Activated CD8-positive, alpha-beta memory T cell treated with anti-CD3 and anti-CD28 coated beads, Interleukin-2, amount 50 U/mL, for 4 hours (primary cell): ENCODE measurements at places on chromosomes 6 and 20.
A peak's percentile ranks its signal among the peaks of the same experiment; 100 is the strongest.

DNA sequence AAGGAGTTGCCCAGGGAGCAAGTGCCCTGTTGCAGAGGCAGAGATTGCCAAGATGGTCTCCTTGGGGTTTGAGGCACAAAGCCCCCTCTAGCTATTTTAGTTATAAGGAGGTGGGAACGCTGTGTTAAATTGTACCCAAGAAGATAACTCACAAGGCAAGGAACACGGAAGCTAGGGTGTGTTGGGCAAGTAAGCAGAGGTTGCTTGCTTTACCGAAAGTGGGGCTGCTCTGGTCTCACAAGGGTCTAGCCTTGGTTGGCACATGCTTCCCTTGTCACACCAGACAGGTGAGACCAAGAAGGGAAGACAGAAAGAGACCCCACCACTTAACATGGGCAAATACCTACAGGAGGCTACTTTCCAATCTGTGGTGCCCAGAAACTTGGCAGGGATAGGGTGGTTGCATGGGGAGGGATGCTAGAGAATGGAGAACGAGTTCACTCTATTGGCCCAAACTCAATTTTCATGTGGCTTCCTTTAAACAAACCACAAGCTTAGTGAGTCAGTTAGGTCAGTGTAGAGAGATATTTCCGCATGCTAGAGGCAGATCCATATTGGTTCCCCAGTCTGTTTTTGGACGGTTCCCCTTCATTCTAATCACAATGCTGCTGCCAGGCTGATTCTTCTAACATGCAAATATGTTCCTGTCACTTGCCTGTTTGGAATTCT lies 42.4 kb downstream of the PLAGL1 start:
- DNase-seq = no peak

DNA sequence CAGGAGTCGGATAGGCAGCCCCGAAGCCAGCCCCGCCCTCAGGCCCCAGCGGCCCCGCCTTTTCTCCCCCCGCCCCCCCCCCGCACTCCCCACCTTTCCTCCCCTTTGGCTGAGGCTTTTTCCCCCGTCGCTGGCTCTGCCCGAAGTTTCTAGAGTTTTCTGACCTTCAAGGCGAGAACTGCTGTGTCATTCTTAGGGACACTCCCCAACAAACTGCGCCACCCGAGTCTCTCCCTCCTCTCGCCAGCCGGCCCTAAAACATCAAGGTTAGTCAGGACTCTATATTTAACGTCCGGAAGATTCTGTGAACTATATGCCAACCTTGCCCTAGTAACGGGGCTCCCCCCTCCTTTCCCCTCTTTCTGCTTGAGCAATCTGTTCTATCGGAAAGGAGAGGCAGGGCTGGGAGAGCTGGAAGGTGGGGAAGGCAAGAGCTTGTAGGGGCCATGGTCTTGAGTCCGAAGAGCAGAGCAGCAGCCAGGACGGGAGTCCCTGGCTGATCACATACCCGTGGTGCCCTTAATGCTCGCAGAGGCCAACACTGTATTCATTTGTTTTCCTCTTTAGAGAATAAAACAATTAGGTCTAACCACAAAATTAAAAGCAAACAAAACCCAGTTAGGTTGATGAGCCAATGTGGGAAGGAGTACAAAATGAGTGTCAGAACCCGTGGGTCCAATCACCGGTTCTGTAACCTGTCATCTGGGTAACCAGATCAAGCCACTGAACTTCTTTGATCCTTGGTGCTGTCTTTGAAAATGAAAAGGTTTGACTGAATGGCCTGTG lies 5.3 kb upstream of the HSPA1B start:
- DNase-seq = peak; percentile 53

- no peak for DNase-seq
Observed at GRCh38 chr6:166757232-166758135, 130.4 kb upstream of the RPS6KA2 start.

DNA sequence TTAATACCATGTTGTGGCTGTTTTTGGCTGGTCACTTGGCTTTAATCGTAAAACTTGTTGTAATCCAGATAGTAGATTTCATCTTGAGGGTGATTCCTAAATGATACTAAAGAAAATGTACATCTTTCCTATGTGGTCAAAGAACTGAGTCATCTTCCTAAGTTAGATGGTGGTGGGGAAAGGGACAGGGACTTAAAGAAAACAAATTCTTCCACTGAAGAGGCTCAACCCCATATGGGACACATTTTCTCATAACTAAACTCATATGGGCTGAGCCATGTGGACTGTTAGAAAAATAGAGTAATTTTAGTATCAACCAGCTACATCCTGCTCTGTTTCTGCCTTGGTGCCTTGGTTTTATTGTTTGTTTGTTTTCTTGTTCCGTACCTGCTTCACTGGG lies 155.8 kb downstream of the TSHZ2 start:
- DNase-seq = no peak

DNA sequence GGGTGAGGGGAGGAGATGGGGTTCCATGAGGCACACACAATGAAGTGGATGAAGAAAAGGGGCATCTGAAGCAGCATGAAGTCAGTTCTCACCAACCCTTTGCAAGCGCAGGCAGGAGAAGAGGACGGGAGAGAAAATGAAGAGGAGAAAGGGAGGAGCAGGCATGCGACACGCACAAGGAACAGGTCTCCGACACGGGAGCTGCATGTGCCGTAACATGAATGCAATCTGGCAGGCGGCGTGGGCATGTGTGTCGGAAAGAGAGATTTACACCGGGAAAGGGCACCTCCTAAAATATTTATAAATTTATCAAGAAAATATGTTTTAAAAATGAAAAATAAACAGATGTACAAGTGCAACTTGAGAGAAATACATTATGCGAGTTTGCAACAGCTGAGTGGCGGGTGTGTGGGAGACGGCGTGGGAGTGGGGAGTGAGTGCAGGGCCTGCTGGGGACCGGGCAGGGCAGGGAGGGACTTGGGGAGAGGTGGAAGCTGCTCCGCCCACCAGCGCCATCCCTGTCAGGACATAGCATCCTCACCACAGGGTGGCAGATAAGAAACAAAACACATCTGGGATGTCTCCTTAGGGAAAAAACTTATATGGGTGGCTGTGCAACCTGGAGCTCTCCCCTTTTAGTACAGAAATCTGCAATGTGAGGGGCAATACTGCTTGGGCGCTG lies 40.6 kb downstream of the GJA10 start:
- no peak for DNase-seq

- no peak for DNase-seq
Observed at GRCh38 chr6:12545619-12546409, 170.8 kb upstream of the PHACTR1 start.

- no peak for DNase-seq
Observed at GRCh38 chr6:53616450-53617357, 48.9 kb downstream of the KLHL31 start.

DNA sequence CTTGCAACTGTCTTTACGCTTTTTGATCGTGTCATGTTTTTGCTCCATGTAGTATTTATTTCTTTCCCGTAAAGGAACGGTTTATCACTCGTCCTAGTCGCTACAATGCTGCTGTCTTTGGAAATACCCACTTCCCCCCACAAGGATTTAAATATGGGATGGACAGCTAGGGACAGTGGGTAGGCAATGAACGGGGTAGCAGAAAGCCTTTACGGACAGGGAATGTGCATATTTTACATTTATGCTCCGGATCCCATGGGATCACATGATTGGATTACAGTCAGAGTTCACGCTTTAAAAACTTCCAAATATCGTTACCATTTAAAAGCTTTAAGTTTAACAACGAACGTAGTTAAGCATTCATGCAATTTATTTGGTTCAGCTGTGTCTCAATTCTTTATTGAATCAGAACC lies 1.2 kb downstream of the HIVEP1 start:
- no peak for DNase-seq

- no peak for DNase-seq
Observed at GRCh38 chr6:132365281-132365907, 35.9 kb downstream of the MOXD1 start.

DNA sequence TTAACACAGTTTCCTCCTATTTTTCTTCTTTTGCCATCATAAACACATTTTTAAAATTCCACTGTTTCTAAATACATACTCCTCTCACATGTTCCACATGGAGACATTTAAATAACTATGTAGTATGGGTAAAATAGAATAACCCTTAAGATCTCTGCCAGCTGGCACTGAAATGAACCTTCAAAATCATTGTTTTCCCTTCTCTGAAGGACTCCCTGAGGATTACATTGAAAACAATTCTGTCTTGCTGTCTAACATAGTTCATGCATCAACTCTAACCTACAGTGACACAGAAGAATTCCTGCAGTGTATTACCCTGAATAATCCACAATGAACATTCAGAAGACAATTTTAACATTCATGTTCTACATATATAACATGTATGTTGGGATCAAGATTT lies 1361.8 kb upstream of the CITED2 start:
- DNase-seq = no peak

- no peak for DNase-seq
Observed at GRCh38 chr6:12504325-12504966, 212.1 kb upstream of the PHACTR1 start.

DNA sequence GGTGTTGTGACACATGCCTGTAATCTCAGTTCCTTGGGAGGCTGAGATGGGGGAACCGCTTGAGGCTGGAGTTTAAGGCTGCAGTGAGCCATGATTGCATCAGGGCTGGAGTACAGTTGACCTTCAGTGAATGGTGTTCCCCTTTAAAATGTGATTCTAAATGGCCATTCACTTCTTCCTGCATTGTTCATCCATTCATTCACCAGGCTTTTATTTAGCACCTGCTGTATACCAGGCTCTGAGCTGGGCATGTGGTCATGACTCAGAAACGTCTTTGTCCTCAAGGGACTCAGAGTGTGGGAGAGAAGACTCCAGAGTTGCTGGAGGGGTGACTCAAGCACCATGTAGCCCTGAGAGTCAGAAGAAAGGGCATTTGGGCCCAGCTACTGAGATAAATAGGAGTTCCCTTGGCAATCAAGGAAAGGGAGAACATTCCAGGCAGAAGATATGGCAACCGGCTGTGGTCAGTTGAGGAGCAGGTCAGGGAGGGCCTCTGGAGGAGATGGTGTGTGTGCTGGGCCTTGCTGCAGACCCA lies 101.1 kb downstream of the DLGAP4 start:
- no peak for DNase-seq

- no peak for DNase-seq
Observed at GRCh38 chr6:107140581-107140980, 25.3 kb upstream of the BEND3 start.

GRCh38 chr6:55174211-55175026 lies at the start of gene HCRTR2:
HCRTR2 (plus strand) TSS chr6:55174515; CDS start chr6:55174588, 73 bp downstream.
- DNase-seq = no peak

DNA sequence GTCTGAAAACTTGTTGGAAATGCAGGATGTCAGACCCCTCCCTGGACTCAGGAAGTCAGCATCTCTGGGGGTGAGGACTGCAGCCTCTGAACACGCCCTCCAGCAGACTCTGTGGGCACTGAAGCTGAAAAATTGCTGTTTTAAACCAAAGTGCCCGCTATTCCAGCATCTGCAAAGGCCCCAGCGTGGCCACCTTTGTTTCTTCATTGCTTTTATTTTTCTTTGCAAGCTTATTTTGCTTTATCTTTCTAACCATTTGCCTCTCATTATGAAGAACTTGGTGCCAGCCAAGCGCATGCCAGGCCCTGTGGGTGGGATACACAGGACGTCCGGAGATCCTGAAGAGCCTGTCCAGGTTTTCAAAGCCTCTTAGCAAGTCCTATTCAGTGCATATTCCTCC lies 203.9 kb upstream of the CST7 start:
- no peak for DNase-seq

- DNase-seq = no peak
Observed at GRCh38 chr20:10270630-10271029, 52.0 kb downstream of the SNAP25 start.

- DNase-seq = no peak
Observed at GRCh38 chr6:122033564-122034181, 365.8 kb upstream of the HSF2 start.

DNA sequence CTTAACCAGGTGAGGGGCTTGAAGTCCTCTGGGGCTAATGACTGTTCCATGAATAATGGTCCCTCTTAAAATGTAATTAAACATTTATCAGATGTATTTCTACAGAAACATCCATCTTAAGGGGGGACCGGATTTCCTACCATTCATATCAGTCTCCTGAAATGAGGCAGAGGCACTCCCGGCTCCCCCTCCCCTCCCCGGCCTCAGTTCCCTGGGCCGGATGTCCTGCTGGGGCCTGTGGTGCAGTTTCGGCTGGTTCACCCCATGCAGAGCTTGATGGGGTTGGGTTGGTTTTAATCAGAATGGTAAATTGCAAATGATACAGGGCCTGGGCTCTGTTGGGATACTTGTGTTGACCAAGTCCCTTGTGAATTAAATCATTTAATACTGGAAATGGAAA lies 349.4 kb downstream of the PREX1 start:
- no peak for DNase-seq

DNA sequence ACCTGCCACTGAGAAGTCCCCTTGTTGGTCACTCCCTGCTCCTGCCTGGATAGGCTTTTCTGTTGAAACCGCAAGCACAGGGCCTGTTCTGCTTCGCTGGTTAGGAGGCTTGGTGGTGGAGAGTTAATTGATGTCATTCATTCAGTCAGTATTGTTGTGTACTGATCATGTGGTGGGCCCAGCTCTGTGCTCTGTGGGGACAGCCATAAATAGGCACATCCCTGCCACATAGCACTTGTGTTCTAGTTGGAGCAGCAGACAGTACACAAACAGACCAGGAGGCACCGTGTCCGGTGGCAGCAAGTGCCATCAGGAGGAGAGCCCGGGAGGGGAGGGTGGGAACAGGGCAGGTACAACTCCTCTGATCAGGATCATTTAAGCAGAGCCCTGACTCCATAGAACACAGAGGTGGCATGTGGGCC lies 155.2 kb upstream of the INSM1 start:
- DNase-seq = no peak

GRCh38 chr6:156634951-156635371 lies 142.2 kb upstream of the ARID1B start:
- no peak for DNase-seq

GRCh38 chr20:10129749-10130148 lies 88.9 kb upstream of the SNAP25 start:
- DNase-seq = no peak

- no peak for DNase-seq
Observed at GRCh38 chr6:43683708-43684455, 3.7 kb downstream of the MRPS18A start.

DNA sequence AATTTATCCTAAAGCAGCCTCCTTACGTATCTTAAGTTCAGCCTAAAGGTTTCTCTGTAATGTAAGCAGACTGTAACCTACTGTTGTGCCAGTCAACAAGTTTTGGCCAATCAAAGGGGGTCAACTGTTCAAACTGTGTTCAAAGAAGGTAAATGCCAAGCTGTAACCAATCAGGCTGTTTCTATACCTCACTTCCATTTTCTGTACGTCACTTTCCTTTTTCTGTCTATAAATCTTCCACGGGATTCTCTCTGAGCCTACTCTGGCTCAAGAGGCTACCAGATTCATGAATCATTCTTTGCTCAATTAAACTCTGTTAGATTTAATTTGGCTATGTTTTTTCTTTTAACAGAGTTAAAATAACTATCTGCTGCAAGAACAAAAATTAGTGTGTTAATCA lies 5.1 kb upstream of the CALHM6 start:
- DNase-seq = no peak

GRCh38 chr6:154909821-154910220 lies 85.3 kb upstream of the TIAM2 start:
- no peak for DNase-seq

- DNase-seq = no peak
Observed at GRCh38 chr20:62064770-62065673, 659 bp downstream of the TAF4 start.
